Retinal pigment epithelial cell (primary cell): ENCODE measurements at places on chromosomes 16 and 17.

- DNase-seq, result no peak
Observed at GRCh38 chr16:63922560-63922959, 1199.3 kb downstream of the CDH11 start.

GRCh38 chr16:88967830-88968588 lies 9.0 kb downstream of the CBFA2T3 start:
- DNase-seq, result no peak

DNA sequence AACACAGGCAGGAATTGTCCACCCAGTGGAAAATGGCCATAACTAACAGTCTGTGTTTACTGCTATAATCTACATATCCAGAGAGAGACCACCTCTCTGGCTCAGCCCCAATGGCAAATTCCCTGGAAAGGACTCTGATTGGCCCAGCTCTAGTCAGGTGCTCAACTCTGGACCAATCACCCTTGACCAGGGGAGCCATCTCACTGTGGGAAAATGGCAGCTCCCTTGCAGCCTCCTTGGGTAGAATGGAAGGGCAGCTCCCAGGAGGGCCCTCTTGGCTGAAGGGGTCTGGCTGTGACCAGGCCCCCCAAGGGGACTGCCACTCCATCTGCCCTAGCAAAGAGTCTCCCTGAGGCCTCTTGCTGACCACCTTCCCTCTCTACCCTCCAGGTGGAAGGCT lies 3.1 kb downstream of the ALOX15B start:
- no peak for DNase-seq

DNA sequence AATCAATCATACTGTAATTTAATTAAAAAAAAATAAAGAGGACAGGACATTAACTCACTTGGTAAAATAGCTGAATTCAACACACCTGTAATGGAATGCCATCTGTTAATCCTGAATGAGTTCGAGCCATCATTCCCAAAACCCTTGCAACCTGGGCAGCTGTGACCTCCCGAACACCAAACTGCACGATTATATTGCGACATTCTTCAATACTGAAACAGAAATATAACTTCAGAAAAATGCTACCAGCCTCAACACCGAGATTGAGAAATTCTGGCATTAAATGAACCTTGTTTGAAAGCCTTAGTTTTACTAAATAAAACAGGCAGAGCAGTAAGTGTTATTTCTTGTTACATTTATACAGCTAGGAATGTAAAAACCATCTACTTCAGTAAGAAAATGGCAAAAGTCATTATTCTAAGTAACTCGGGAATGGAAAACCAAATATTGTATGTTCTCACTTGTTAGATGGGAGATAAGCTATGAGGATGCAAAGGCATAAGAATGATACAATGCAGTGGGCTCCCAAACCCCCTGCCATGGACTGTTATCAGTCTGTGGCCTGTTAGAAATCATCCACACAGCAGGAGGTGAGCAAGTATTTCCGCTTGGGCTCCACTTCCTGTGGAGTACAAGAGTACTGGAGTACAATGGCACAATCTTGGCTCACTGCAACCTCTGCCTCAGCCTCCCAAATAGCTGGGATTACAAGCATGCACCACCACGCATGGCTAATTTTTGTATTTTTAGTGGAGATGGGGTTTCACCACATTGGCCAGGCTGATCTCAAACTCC lies 46.5 kb downstream of the CNOT1 start:
- no peak for DNase-seq

DNA sequence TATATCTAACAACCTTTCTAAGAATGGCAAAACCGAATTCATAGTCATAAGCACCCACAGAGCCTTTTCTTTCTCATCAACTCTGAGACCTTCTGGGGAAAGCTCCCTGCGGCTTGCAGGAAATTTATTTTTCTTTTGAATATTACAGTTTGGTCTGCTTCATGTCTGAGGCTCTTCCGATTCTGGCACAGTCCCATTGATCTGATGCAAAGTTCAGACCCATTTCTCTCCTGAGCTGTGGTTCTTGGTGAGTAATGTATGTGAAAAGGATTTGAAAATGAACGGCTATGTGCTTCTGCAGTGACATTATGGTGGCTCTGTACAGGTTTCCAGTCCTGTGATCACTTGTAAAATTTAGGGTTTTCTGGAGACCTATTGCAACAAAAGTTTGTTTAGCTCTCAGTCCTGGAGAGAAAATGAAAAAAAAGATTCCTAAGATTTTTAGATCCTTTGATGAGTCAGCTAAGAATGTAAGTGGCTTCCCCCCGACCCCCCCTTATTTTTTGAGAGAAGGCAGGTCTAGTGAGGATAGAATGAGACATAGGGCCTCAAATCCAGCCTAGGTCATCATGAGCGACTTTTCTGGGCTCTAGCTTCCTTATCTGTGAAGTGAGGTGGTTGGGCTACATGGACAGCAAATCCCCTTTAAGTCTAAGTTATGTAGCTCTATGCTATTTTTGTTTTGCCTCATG lies 4.6 kb downstream of the GAN start:
- DNase-seq, result no peak

DNA sequence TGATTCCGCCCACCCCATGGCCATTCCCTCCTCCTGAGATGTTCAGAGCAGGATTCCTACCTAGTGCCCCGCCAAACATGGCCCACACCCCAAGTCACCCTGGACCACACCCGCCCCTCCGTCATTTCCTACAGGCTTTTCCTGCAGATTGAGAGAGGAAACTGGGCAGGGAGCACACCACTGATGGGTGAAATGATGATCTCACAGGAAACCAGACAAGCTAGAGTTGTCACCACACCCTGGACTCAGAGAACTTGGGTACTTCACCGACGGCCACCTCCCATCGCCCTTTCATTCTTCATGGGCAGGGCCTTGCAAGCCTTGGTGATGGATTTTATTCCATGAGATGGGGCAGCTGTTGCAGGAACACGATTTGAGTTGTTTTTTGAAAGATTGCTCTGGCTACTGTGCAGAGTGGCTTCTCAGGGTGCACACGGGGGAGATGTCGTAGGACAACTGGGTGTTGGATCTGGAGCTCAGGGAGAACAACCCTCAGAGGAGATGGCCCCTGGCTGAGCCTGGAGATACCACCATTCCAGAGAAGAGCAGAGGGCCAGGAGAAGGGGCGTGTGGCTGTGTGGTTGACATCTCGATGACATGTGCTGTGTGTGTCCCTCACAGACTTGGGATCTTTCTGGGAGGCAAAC lies 7.4 kb upstream of the B9D1 start:
- no peak for DNase-seq

- DNase-seq, result no peak
Observed at GRCh38 chr16:57069635-57070370, 22.6 kb upstream of the CPNE2 start.

DNA sequence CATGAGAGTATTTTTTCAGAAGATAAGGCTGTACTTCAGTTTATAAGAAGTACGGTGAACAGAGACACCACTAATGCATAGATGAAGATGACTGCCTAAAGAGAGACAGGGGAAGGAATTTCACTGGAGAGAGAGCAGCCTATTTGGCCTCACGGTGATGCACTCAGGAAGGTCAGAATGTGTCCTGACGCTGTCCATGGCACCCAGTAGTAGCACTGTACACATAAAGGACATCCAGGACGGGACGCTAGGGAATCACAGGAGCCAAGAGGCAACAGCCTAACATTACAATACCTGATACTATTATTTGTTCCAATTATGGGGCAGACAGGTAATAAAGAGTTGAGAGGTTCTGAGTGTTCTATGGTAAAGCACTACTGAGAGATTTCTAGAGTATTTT lies 24.9 kb upstream of the LRRC37A start:
- DNase-seq, result no peak

- DNase-seq, result no peak
Observed at GRCh38 chr17:77435272-77436057, 294.7 kb downstream of the SEC14L1 start.

GRCh38 chr17:27868565-27868964 lies 24.6 kb downstream of the LYRM9 start:
- no peak for DNase-seq

DNA sequence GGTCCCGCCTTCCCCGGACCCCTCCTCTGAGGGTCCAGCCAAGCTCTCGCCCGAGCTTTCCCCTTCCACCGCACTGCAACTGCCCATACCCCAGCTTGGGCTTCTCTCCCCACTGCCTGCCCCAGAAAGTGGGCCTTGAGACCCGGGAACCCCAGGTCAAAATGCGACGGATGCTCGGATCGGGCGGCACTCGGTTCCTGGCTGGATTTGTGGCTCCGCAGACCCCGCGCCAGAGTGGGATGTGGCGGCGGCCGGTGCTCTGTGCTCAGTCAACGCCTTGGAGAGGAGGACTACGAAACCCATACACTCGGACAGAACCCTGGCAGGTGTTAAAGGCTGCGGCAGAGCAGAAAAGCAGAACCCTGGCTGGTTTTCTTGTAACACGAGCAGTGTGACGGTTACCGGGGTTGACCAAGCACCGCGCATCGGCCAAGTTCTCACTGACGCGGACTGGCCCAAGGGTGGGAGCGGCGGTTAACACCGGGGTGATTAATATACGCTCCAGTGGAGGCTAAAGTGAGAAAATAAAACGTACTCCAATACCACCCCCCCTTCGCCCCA lies 885 bp upstream of the SLFN13 start:
- no peak for DNase-seq

DNA sequence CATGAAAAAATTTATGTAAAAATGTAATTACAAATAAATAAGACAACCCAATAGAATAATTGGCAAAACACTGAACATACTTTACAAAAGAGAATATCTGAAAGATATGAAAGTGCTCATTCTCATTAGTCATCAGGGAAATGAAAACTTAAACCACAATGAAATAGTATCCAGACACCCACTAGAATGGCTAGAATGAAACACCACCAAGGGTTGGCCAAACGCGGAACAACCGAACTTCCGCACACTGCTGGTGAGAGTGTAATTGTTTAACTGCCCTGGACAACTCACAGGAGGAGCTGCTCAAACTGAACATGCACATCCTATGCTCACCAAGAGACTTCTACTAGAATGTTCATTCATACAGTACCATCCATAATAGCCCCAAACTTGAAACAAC lies 5.8 kb upstream of the ZDHHC7 start:
- no peak for DNase-seq
